ENCODE measurements at places on chromosomes 3 and 15. TPM values are rescaled to one million over a fixed set of nuclear protein-coding genes. Genes with fewer than 3 reads are reported as not detected.

Gene HRH1
- total RNA-seq, result not detected

Gene GPR87
- not detected for total RNA-seq

Gene C15orf39
- total RNA-seq, result 72.1 TPM

Gene SOX14
- not detected for total RNA-seq

Gene LAMB2
- total RNA-seq, result 0.05 TPM

Gene TMEM212
- total RNA-seq, result not detected

Gene TRH
- not detected for total RNA-seq

Gene CEP152
- 18.1 TPM for total RNA-seq

Gene SPG21
- total RNA-seq, result 94.4 TPM

Gene SEMA6D
- not detected for total RNA-seq

Gene TUSC7
- total RNA-seq, result not detected

Gene ZNF501
- total RNA-seq, result 6.1 TPM

Gene PSTPIP1
- 69.0 TPM for total RNA-seq

Gene CCDC33
- total RNA-seq, result not detected

Gene RNU5B-1
- 21.7 TPM for total RNA-seq

Gene C3orf49
- not detected for total RNA-seq

Gene PLCB2
- 166 TPM for total RNA-seq

DNA sequence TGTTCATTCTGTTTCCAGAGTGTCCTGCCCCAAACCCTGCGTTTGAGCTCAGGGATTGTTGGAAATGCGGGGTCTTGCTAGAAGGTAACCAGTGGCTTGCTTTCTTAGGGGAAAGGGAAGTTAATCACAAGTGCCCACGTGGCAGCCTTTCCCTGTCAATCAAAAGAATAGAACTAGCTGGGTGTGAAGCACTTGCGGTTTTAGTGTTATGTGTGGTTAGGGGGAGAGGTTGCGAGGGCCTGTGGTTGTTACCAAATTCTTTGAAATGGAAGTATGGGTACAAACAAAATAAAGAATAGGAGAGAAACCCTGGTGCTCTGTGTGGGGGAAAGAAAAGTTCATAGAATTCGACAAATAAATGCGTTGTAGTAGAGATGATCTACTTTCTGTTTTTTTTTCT lies 67.6 kb downstream of the FNDC3B start:
- peak; percentile 75 for DNase-seq

- no peak for DNase-seq
Measured at GRCh38 chr3:15427981-15428380, 583 bp downstream of the EAF1 start.

- peak; percentile 89 for DNase-seq
Measured at GRCh38 chr3:194306771-194307640, 44.1 kb downstream of the CPN2 start.

- DNase-seq, result no peak
Measured at GRCh38 chr3:127104586-127104985, 88.3 kb upstream of the PRR23E start.

DNA sequence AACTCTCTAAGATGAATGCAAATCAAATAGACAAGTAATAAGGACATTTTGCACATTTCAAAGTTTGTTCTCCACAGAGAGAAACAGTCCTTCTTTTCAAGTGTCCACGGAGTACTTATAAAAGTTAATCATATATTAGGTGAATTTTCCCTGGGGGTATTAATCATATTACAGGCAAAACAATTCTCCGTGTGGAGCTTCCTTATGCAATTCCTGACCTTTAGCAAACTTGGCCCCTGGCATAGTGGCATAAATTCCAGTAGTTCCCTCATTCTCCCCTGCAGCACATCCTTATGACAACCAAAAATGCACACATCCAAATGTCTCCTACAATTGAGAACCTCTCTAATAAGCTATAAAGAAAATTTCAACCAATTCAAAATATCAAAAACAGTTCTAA lies 34.4 kb downstream of the FSIP1 start:
- no peak for DNase-seq

GRCh38 chr3:188533612-188534357 lies 379.8 kb downstream of the LPP start:
- DNase-seq, result no peak

DNA sequence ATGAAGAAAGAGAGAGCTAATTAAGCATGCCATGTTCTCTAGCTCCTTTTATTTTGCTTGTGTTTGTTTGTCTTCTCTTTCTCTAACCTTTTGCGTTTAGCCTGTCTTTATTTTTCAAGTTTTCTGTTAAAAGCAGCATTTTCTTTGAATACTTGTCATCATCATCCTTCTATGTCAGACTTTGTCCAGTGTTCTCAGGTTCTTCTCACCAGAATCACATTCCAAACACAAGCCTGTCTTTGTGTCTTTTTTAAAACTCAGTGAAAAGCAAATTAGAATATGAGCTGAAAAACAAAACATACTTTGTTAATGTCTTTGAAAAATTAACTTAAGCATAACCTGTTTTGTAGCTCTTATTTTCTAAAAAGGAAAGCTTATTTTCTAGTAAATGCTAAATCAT lies 62.4 kb downstream of the LEKR1 start:
- DNase-seq, result no peak

GRCh38 chr15:80403712-80404056 lies 498 bp upstream of the ARNT2 start:
- no peak for DNase-seq

DNA sequence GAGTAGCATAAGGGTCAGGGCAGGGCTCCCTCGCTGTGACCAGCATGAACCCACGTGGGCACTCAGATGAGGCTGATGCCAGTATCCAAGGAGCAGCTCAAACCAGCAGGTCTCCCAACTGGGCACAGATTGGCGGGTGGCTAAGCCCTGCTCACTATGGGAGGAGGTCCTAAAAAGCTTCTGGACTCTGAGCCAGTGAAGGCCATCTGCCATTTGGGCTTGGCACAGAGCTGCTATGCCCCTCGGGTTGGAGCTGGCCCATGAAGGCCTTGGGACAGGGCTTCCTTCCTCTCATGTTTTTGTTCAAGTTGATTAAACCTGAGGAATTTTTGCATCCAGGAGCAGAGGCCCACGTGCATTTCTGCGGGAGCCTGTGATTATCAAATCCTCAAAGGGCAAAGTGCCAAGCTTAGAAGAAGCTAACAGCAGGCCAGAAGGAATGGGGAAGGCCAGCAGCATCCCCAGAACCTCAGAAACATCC lies 4.3 kb upstream of the STRA6 start:
- DNase-seq, result no peak

- DNase-seq, result no peak
Measured at GRCh38 chr15:81955382-81956062, 90.3 kb downstream of the MEX3B start.

DNA sequence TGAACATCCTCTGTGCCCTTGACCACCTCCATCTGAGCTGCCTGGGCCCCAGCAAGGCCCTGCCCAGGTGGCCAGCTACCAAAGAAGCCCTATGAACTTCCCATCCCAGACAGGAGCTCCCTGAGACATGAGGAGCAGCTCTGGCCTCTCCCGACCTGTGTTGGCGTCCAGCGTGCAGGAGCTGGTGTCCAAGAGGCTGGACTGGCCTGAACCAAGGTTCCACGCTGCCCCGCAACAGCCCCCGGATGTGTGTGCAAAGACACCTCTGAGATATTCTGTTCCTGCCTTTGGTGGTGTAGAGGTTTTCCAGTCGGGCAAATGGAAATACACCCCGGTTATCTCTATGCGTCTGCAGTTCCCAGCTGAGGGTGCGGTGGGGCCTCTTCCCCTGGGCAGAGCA lies 42.1 kb downstream of the WNT7A start:
- no peak for DNase-seq

- no peak for DNase-seq
Measured at GRCh38 chr15:38691965-38692788, 127.6 kb upstream of the RASGRP1 start.

GRCh38 chr3:172317984-172318383 lies 130.3 kb downstream of the GHSR start:
- no peak for DNase-seq

- no peak for DNase-seq
Measured at GRCh38 chr15:65690173-65690572, 68.4 kb downstream of the SLC24A1 start.

DNA sequence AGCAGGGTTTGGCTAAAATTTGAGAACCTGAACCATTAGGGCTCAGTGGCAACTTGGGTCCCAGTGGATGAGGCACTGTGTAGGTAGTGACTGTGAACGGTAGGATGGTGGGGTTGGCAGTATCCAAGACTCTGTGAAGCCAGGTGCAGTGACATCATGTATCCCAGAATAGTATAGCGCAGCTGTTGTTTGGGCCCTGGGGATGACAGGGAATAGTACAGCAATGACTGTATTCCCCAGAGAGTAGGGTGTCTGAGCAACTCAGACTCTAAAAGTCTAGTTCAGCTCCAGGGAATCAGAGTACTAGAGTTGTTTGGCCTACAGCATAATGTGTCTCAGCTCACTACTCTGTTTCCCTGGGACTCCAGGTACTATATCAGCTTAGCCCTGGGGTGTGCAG lies 20.7 kb upstream of the PPP2R3A start:
- DNase-seq, result no peak

DNA sequence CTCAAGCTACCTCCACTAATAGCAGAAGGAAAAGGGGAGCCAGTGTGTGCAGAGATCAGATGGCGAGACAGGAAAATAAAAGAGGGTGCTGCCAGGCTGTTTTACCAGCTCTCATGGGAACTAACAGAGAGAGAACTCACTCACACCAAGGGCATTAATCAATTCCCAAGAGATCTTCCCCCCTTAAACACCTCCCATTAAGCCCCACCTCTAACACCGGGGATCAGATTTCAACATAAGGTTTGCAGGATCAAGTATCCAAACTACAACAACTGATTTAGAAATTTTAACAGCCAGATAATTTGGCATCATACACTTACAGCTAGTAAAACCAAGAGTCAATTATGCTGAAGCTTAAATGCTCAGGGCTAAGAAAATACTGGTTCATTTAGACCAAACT lies 18.9 kb downstream of the CD200 start:
- no peak for DNase-seq

DNA sequence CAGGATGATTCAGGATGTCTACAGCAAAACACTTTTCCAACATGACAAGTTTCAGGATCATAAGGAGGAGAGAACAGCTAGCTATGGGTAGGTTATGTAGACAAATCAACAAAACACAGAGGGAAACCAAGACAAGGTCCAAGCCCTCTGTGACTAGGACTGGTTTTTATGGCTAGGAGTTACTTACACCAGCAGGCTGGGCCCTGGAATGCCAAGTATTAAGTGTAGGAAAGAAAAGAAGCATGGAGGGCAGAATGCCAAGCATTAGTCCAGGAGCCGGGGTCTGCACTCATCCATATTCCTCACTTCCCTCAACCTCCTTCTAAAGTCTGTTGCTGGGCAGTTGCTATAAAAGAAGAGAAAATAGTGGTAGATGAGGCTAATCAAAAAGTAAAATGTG lies 35.3 kb upstream of the PPP2R3A start:
- DNase-seq, result no peak

GRCh38 chr15:92343924-92344643 lies 49.6 kb upstream of the ST8SIA2 start:
- DNase-seq, result no peak

GRCh38 chr15:29853211-29853987 lies 31.1 kb upstream of the TJP1 start:
- no peak for DNase-seq

GRCh38 chr3:101690972-101691371 lies 4.5 kb upstream of the RPL24 start:
- no peak for DNase-seq

- peak; percentile 38 for DNase-seq
Measured at GRCh38 chr3:187063286-187064121, 75.8 kb downstream of the RPL39L start.

- DNase-seq, result no peak
Measured at GRCh38 chr15:27826902-27827714, 272.0 kb downstream of the OCA2 start.

DNA sequence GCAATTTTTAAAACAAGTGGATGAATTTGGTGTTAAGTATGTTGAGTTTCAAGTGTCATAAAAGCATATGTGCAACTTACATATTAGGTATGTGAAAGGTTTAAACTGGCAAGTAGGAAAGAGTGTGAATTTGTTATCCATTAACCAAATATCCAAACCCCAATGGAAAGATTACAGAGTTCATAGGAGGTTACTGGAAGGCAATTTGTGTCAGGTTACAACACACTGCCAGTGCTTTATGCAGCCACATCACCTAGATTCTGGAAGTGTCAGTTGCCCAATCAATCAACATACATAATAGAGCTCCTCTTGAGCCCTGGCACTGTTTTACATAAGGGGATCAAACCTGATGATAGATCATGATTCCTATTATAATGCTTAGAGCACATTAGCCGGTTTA lies 261.0 kb downstream of the ROBO1 start:
- no peak for DNase-seq

- no peak for DNase-seq
Measured at GRCh38 chr3:34419801-34420200, 621.4 kb downstream of the PDCD6IP start.

DNA sequence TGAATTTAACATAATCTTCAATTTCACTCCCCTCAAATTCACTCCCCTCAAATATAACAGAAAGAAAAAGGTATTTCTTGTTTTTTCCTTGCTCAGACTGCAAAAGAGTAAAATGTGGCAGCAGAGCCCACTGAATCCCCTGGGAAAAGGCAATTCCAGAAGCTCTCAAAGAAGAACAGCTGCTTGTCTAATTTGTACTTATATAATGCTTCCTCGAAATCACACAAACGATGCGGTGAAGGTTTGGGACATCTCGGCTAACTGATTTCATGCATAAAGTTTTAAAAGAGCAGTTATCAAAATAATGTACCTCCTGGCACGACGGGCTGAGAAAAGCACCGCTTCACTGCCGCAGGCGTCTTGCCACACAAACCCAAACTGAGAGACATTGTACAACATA lies 10.7 kb downstream of the BDH1 start:
- DNase-seq, result no peak

- DNase-seq, result no peak
Measured at GRCh38 chr3:170424879-170425278, 6.2 kb downstream of the CLDN11 start.

GRCh38 chr3:16932877-16933276 lies 48.1 kb downstream of the PLCL2 start:
- no peak for DNase-seq

DNA sequence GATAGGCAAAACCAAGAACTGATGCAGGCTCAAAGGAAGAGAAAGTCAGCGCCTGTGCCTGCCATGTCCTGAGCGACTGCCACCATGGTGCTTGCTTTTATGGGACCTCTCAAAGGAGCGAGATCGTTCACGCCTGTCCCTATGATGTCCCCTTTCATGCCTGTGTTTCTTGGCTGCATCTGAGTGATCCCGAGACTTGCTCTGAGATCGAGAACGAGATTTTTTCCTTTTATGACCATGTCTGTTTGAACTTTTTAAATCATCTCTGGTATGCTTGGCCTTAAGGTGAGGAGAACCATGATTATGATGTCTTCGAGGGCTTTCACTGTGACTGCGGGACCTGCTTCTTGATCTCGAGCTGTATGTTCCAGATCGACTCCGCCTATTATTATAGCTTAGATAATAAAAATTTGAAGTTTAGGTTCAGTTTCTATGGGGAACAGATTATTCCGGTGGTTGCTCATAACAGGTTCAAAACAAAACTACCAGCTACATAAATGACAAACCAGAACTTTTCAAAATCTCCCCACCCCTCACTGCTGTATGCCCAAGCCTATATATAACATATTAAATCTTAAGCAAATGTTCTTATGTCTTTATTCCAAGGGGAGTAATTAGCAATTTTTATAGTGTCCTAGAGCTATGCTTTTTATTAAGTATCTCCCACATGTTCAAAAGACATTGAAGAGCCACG lies 11.6 kb downstream of the CCNL1 start:
- no peak for DNase-seq

GRCh38 chr15:86765281-86765680 lies 685.6 kb downstream of the AGBL1 start:
- no peak for DNase-seq

All from B cell (primary cell).